Fibroblast of upper back skin (primary cell): ENCODE measurements at places on chromosomes 4 and X.

DNA sequence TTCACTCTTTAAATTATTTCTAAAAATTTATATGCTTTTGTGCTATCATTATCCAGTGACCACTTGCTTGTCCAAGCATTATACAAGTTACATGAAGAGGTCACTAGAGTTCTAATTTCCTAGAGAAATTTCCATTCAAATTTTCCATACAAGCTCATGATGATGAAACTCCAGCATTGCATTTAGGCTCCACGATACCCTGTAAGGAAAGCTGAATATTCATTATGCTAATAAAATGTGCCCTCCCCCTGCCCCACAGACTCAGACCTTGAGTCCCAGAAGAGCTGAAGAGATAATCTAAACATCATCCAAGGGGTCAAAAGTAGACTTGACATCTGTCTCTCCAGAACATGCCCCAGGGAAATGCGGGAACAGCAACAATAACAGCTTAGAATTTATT lies 19.6 kb upstream of the FAM156A start:
- DNase-seq = no peak

GRCh38 chrX:110442635-110443034 lies 84.0 kb downstream of the RTL9 start:
- DNase-seq = no peak

DNA sequence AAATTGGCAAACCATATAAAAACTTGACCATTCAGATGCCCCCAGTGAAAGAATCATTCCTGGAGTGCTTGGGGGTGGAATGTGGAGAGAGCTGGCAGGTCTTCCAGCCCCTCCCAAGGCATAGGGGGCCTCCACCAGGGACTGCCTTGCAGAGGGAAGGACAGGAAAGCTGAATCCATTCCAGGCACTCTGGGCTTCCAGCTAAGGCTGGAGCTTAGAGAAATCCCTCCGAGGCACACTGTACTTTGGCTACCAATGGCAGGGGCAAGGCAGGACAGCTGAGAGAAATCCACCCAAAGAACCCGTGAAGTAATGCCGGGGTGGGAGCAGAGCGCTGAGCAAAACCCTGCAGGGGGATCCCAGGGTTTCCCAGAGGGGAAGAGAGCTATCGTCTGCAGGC lies 4.0 kb downstream of the CENPU start:
- DNase-seq = no peak

DNA sequence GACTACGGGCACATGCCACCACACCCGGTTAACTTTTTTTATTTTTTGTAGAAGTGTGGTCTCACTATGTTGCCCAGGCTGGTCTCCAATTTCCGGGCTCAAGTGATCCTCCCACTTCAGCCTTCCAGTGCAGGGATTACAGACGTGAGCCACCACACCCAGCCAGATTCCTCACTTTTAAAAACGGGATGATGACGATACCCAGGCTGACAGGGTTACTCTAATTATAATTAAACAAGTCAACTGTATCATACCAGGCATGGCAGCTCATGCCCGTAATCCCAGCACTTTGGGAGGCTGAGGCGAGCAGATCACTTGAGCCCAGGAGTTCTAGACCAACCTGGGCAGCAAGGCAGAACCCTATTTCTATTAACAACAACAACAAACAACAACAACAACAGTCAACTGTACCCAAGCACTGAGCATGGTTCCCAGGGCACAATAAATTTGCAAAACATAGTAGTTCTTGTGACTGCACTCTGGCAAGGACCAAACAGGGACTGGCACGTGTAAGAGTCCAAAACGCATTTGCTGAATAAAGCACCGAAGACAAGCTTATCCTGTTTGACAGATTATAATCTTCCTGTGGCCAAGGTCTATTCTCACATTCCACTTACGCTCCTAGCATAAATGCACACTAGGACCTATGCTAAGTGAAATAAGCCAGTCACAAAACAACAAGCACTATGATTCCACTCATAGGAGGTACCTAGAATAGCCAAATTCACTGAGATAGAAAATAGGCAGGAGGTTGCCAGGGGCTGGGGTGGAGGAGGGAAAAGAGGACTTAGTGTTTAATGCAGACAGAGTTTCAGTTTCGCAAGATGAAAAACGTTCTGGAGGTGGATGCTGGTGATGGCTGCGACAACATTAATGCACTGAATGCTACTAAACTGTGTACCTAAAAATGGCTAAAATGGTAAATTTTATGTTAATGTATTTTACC lies 77.5 kb downstream of the IRF2 start:
- DNase-seq = no peak

GRCh38 chr4:22434895-22435294 lies 81.0 kb downstream of the ADGRA3 start:
- peak; percentile 55 for DNase-seq

DNA sequence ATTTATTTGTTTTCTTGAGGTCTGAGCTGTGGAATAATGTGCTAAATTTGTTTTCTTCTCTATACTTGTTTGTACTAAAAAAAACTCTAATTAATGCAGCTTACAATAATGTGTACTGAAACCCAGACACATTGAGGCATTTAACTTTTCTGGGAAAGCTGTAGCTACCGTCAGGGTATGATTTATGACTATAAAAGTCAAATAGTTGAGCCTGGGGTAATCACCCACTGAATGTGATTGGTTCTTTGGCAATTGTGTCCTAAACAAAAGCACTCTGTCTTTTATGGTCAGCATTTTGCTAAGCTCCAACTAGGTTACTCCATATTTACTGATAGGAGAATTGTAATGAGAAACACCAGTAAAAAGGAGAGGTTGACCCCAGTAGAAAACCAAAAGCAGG lies 65.9 kb upstream of the CBLL2 start:
- no peak for DNase-seq

- DNase-seq = no peak
These were observed 63.5 kb upstream of the PLAC8 start for GRCh38 chr4:83178029-83178428.

DNA sequence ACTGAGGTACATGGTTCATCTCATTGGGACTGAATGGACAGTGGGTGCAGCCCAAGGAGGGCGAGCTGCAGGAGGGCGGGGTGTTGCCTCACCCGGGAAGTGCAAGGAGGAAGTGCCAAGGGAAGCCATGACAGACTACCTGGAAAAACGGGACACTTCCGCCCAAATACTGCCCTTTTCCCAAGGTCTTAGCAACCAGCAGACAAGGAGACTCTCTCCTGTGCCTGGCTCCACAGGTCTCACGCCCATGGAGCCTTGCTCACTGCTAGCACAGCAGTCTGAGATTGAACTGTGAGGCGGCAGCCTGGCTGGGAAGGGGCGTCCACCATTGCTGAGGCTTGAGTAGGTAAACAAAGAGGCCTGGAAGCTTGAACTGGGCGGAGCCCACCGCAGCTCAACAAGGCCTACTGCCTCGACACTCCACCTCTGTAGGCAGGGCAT lies 14.7 kb upstream of the USP53 start:
- DNase-seq = no peak

DNA sequence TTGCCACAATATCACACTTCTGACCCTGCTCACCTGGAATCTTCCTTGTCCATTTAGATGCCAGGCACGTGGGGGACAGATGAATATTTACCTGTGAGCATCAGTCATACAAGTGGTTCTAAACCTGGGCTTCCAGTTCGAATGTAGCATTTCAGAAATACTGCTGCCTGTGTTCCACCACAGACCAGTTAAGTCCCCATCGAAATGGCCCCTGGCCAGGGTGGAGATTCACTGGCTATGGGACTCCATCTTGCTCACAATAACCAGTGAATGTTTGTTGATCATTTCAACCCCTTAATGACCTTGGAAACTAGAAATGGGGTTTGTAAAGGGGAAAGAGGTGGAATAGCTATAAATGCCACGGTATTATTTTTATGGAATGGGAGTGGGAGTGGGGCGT lies 73.8 kb downstream of the CLDN34 start:
- DNase-seq = no peak

GRCh38 chr4:6239486-6239885 lies 30.2 kb upstream of the WFS1 start:
- no peak for DNase-seq

- DNase-seq = no peak
These were observed 46.4 kb downstream of the FAM53A start for GRCh38 chr4:1637580-1638271.

DNA sequence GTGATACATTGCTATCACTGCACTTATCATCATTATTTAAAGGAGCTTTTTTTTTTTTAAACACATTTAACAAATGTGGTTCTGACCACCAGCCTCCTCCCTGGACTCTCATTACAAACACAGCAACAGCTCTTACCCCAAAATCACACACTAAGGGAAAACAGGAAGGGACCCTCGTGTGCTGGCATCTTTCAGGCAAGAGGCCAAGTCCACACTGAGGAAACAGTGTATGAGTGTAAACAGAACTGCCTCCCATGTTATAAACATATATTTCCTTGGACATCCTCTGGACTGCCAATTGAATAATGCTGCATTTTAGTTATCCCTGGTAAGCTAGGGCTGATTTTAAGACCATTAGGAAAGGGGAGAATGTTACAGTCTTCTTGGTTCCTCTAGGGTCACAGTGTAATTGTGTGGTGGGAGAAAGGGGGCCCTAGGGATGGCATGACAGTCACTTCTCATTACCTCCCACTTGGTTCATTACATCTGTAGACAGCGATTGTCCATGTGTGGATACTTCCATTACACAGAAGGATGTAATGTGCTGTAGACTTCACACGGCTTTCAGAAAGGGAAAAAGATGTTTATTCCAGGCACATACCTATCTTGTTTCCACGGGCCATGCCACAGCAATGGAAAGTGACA lies 244.6 kb upstream of the TET2 start:
- DNase-seq = no peak

- DNase-seq = no peak
These were observed 274 bp upstream of the ERVMER34-1 start for GRCh38 chr4:52751487-52751911.

DNA sequence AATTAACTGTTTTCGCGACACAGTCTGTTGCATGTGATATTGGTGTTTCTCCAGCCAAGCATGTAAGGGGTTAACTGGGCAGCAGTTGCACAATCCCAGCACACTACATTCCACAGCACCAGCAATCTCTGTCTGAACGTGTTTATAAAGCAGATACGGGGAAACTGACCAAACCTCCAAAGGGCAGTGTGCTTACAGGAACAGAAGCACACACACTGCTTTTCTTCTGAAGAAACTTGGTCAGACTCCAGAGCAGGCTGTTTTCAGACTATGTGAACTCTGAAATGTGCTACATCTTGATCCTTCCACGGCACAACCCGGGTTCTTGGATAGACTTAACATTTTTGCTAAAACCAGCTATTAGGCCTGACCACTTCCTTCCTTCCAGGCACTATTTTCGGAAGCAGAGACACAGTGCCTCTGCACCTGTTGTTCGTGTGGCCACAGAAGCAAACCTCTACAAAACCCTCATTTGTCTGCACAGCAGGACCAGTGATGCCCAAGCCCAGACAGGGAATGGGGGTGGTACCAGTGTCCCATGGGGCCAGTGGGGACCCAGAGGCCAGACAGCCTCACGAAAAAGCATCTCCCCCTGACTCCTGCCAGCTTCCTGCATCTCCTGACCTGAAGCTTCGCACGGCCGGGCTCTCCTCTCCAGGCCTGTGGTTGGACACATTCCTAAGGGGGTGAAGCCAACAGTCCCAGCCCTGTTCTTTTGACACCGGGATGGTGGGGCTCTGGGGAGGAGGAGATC lies 90.1 kb downstream of the IRF2 start:
- peak; percentile 92 for DNase-seq

GRCh38 chr4:129362691-129363274 lies 266.8 kb downstream of the C4orf33 start:
- peak; percentile 72 for DNase-seq

DNA sequence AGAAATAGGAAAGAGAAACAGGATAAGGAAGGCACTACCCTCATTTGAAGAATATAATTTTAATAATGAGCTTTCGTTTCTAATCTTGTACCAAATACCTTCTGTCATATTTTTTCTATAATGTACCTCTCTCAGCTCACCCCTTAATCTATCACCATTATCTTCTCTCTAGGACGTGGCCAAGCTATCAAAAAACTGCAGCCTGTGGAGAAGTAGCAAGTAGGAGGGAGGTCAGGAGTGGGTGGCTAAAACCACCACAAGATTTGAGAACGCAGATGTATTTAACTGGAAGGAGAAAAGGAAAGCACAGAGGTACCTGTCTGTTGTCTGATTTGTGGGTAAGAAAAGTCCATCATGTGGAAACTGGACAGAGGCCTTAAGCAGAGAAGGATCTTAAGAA lies 576.7 kb upstream of the DIPK2B start:
- no peak for DNase-seq

DNA sequence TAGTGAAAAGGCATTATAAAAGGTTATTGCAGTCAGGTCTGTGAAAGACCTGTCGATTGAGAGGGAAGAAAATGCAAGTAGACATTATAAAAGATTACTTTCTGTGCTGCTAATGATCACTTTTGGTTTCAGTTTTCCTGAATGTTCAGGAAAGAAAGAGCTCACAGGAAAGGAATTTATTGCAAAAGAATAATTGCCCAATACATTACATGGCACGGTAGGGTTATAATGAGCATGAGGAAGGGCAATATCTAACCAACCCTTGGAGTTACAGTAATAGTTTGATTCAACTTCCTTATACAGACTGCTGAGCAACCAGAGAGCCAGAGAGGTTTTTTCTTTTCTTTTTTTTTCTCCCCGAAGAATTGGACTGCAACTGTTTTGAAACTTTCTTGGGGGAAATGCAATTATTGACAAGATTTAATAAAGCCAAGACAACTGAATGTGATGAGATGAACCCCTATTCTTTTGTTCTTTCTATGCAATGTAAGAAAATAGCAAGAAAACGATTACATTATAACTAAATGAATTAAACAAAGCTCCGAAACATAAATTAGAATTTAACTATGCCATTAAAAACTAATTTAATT lies 247.0 kb downstream of the C4orf33 start:
- peak; percentile 80 for DNase-seq

- no peak for DNase-seq
These were observed 13.6 kb downstream of the HTRA3 start for GRCh38 chr4:8283161-8283560.

DNA sequence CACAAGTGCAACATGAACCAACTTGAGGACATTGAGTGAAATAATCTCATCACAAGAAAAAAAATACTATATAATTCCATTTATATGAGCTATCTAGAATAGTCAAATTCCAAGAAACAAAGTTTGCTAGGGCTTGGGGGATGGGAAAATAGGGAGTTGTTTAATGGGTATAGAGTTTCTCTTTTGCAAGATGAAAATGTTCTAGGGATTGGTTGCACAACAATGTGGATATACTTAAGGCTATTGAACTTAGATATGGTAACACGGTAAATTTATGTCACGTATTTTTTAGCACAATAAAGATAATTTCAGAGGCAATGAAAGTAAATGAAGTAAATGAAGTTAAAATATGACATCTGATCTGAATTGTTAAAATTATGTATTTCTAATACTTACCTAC lies 7.9 kb downstream of the MFSD8 start:
- no peak for DNase-seq

- DNase-seq = peak; percentile 41
These were observed 10.1 kb upstream of the FGG start for GRCh38 chr4:154622598-154622997.

- DNase-seq = peak; percentile 26
These were observed 9.5 kb downstream of the HPRT1 start for GRCh38 chrX:134469486-134469885.

DNA sequence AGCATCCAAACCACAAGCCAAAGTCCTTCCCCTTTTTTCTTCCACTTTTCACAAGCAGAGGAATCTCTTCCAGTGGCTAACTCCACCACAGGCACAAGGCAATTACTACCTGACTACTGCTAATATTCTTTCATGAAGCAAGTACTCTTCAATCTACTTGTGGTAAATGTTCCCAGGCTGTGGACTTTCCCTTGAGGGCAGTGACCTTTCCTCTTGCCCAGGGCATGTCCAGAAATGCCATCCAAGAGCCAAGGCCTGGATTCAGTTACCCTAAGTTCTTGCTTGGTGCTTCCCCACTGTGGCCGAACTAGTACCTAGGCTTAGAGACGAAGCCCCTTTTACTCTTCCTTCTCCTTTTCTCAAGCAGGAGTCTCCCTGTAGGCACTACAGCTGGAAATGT lies 400.7 kb downstream of the DCAF12L2 start:
- no peak for DNase-seq
